ENCODE measurements at places on chromosomes 4 and X.

- DNase-seq, result no peak
Observed at GRCh38 chr4:180521181-180521580, 1722.0 kb upstream of the TENM3 start.

DNA sequence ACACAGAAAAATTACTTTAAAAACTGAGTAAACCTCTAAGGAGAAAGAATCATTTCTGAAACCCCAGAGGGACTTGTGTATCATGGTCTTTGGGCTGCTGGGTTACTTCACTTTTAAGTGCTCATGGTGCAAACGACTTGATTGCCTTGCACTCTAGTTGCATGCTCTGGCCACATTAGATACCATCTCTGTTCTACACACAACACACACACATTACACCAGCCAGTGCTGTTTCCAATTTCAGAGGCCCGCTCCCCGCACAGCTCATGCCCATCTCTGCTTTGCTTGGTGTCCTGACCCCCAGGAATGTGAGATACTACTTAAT, 2.1 kb downstream of the PPP3CA start:
- peak; percentile 54 for DNase-seq

GRCh38 chr4:109465069-109465468, 31.5 kb downstream of the SEC24B start:
- no peak for DNase-seq

DNA sequence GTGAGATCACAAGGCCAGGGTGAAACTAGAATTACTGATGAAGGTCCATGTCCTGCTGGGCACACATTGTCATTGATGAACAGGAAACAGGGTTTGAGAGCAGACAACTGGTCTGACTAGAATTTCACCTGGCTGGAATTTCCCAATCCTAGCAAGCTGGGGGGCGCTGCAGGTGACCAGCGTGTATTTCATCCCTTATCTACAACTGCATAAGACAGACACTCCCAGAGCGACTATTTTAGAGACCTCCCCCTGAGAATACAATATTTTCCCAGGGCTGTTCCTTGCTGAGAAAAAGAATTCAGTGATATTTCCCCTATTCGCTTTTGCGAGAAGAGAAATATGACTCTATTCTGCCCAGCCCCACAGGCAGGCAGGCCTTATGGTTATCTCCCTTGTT, 432.6 kb upstream of the GALNT7 start:
- DNase-seq, result no peak

DNA sequence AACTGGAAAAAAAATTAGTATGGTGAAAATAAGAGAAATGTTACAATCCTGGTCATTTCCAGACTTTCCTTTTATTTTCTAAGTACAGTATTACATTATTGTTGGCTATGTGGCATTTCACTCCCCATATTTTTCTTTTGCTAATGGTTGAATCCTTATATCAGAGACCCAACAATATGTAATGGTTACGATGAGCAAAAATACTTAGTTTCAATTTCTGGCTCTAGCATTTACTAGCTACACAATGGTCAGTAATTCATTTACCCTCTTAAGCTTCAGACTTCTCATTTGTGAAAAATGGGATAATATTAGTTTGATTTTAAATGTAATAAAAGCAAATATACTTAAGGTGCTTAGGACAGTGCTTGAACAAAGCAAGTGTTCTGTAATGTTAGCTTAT, 942.9 kb upstream of the PABPC4L start:
- no peak for DNase-seq

DNA sequence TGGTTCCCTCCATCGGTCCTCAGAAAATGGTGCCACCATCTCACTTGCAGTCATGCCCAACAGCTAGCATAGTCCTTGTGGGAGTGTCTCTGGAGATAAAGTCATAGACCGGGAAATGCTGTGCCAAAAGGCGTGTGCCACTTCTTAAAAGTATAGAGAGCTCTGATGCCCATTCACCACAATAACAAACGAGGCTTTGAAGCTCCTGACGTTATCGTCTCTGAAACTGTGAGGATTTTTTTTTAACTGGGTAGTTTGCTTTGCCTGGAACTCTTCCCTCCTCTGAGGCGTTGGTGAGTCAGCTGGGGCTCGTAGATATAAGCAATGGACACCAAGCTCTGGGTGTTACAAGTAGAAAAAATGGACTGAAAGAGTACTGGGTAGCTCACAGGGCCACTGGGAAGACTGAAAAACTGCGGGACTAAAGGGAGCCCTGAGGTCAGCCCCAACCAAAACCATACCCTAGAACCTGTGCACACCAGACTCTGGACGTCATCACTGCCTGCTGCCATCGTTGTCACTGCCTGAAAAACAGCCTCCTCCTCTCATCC, 89.4 kb upstream of the TRIM2 start:
- no peak for DNase-seq

DNA sequence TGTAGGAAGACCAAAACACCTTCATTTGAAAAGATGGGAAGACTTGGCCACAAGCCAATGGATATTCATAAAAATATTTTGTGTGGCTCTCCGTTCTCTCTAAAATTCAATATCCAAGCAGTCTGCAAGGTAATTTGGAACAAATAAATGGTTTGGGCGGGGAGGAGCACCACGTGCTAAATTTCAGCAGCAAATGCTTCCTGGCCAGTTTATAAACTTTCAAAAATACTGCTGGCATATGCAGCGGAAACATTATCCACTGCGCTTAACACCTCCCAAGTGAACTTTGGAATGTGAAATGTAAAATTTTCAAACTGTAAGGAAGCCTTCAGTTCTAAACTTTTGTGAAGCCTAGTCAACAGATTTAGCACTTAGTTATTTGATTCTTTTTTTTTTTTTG, 191.0 kb downstream of the NSUN7 start:
- no peak for DNase-seq
